Stimulated activated CD8-positive, alpha-beta memory T cell treated with anti-CD3 and anti-CD28 coated beads, Interleukin-4, amount 100 ng/mL, for 1 hour (primary cell): ENCODE measurements at places on chromosomes 6 and 20.

- no peak for DNase-seq
Observed at GRCh38 chr6:1024161-1024560, 287.7 kb upstream of the FOXQ1 start.

DNA sequence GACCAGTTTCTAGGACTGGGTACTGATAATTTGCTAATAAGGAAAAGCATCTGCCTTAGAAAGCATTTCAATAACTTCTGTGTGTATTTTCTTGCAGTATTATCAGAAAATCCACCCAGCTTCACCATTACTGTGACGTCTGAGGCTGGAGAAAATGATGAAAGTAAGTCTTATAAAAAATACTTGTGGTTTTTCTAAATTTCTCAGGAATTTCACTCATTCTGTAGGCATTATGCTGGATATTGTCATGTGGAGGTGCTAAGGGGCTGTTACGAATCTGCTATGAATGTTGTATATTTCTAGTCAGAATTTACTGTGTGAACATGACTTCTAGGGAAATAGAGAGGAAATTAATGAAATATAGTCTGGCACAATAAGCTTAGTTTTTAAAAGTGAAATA lies 8.9 kb downstream of the RWDD1 start:
- DNase-seq: no peak

- no peak for DNase-seq
Observed at GRCh38 chr6:110590821-110591351, 114.5 kb upstream of the SLC22A16 start.

DNA sequence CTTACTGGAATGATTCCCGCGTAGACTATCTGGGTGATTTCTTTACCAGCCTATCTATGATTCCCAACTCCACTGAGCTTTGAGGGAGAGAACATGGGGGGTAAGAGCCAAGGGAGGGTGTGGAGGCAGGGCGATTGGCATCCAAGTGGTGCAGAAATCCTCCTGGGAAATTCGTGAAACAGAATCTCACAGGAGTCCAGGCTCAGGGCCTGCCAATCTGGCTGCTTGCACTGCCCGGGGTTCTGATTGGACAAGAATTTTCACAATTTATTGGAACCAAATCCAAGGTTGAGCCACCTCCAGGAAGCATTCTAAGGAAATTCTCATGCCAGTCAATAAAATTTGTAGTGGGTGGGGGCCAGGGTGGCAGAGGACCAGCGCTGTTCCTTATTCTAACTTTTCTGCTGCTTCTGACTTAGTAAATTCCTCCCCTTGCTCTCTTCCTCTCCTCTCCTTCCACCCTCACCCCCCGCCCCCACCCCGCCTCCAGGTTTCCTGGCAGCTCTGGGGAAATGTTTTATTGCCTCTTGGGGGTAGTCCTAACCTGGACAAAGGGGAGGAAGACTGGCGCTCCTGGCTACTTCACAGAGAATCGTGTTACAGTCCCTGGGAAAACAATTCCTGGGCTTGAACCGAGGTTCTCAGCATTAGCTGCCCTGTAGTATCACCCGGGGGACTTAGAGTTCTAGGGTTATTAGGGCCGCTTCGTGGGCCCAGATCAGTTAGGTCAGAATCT lies 3.1 kb downstream of the BMP6 start:
- no peak for DNase-seq

- no peak for DNase-seq
Observed at GRCh38 chr6:114170958-114171387, 171.8 kb downstream of the HS3ST5 start.

GRCh38 chr20:62048346-62048761 lies 17.3 kb downstream of the TAF4 start:
- DNase-seq: no peak
